NCI-H1417 (cell line): ENCODE measurements at places on chromosomes 12 and 14.

GRCh38 chr12:54159140-54159539 is 29.6 kb downstream of the SMUG1 start:
- DNase-seq = peak; percentile 91

DNA sequence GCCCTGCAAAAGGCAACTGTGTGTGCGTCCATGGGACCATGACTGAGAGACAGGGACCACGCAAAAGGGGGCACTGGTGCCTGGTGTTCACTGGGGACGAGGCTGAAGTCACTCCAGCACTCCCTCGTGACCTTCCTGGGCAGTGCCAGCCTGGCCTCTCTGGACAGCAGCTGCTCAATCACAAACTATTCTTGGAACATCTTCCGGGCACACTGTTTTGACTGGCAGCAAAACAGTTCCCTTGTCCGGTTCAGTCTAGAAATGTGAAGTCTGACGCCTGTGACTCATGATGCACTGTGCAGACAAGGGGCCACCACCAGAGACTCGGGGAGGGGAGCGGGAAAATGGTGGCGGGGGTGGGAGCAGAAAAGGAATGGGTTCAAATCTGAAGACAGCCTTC is 20.8 kb downstream of the SNRNP35 start:
- no peak for DNase-seq

GRCh38 chr12:132803125-132803524 is 25.5 kb downstream of the GOLGA3 start:
- DNase-seq = no peak

GRCh38 chr12:78916845-78917480 is 52.4 kb downstream of the SYT1 start:
- DNase-seq = no peak

DNA sequence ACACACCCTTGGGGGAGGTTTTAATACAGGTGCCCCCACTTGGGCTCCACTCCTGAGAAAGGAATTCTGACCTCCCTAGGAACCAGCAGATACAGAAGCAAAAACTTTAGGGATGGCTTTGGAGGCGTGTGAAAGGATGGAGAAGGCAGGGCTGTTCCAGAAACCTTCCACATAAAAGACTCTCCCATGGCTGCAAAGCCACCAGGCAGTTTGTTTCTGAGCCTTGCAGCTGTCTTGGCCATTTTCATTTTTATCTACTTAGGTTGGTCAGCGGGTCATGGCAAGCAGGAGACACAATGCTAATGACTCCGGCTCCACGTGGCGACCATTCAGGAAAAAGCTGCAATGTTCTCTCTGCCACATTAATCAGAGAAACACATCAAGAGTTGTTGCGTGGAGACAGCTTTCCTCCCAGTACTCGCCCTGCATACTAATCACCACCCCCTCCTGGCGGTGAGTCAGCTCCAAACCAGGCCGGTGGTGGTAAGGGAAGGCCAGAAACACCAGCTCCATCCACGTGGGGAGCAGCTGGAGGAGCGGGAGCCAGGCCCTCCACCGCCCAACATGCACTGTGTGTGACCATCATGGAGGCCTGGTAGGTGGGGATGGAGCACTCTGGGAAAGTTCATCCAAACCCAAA is 30.9 kb upstream of the IRF2BPL start:
- peak; percentile 84 for DNase-seq

DNA sequence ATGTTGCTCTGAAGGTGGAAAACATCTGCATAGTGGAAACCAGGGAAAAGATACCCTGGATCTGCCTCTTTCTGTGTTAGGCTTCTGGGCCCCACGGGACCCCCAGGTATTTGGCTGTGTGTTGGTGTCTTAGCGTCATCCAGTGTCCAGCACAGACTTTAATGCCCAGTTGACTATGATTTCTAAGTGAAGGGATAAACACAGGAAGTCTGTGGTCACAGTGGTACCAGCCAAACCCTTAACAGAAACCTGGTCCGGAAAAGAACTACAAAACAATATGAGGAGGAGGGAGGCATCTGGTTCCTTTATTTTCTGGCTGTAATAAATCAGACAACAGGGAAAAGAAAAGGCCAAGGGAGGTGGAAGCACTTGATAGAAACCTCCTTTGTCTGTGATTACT is 56.4 kb downstream of the CMKLR1 start:
- no peak for DNase-seq

GRCh38 chr12:11795192-11795912 is 145.9 kb downstream of the ETV6 start:
- DNase-seq = no peak

- no peak for DNase-seq
Observed at GRCh38 chr12:43347026-43347425, 205.0 kb downstream of the ADAMTS20 start.
